Renal cortex interstitium (tissue), 15 donors: ENCODE measurements at places on chromosomes 7 and 10. TPM values are rescaled to one million over a fixed set of nuclear protein-coding genes. Genes with fewer than 3 reads are reported as not detected.

The DNAJB9 gene
- 46.6 TPM for polyA plus RNA-seq

The HECW1 gene
- polyA plus RNA-seq = 7.0 TPM

The LAMB1 gene
- 622 TPM for polyA plus RNA-seq

The BTBD16 gene
- 0.36 TPM for polyA plus RNA-seq

The GNAT3 gene
- polyA plus RNA-seq = not detected

The KLF14 gene
- polyA plus RNA-seq = 0.70 TPM

The MACC1 gene
- 6.6 TPM for polyA plus RNA-seq
